ENCODE measurements at places on chromosomes 1 and 21. TPM values are rescaled to one million over a fixed set of nuclear protein-coding genes. Genes with fewer than 3 reads are reported as not detected.

DNA sequence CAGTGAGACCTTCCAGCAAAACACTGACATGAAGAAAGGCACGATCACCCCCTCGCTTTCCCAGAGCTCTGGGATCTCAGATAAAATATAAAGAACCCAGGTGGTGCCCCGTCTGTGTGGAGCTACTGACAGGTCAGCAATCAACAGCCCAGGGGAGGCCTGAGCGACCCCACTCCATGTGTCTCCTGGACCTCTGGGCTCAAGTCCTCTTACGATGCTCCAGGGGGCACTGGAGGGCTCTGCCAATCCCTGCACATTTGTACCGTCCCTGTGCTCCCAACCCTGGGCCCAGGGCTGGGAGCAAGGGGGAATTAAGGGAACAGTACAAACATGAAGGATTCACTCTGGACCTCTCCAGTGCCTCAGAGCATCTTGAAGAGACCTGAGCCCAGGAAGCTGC, 12.5 kb downstream of the S100A7A start:
- no peak for DNase-seq

GRCh38 chr1:162755306-162755705, 35.2 kb upstream of the HSD17B7 start:
- DNase-seq, result no peak

Gene LRRC53
- not detected for total RNA-seq

GRCh38 chr21:38306433-38307141, 49.8 kb downstream of the KCNJ15 start:
- DNase-seq, result no peak

Gene SHISA4
- total RNA-seq, result 60.3 TPM

- DNase-seq, result peak; percentile 21
Measured at GRCh38 chr1:245807306-245807705, 652.5 kb downstream of the KIF26B start.

- DNase-seq, result no peak
Measured at GRCh38 chr1:100567062-100567461, 29.1 kb downstream of the GPR88 start.

Gene DNASE2B
- total RNA-seq, result not detected

GRCh38 chr1:30226648-30227047, 496.7 kb downstream of the MATN1 start:
- no peak for DNase-seq

- DNase-seq, result peak; percentile 55
Measured at GRCh38 chr1:163071405-163072255, 2.5 kb downstream of the RGS4 start.

DNA sequence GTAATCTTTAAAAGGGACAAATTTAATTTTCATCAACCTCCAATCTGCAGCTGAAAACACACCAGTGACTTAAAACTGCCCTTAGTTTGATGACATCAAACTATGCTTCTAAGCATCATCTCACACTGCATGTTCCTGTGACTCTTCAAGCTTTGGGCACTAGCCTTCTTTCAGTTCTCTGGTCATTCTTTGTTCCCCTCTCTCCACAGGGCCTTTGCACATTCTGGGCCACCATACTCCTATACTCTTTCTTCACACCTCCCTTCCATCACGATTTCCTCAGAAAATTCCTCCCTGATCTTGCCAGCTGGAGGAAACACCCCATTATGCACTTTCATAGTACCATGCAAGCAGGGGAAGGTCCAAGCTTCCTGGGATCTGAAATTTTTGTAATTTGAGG, 77.6 kb upstream of the ZNF326 start:
- DNase-seq, result no peak

Gene TSNAX
- 34.1 TPM for total RNA-seq

- peak; percentile 1 for DNase-seq
Measured at GRCh38 chr21:42569732-42570301, 56.2 kb downstream of the SLC37A1 start.
